Activated CD4-positive, alpha-beta T cell treated with anti-CD3 and anti-CD28 coated beads, Interleukin-2, amount 10 ng/mL, durations not matched to agents 24 days and 14 days (primary cell): ENCODE measurements at places on chromosomes 7 and 10. TPM values are rescaled to one million over a fixed set of nuclear protein-coding genes. Genes with fewer than 3 reads are reported as not detected.

DNA sequence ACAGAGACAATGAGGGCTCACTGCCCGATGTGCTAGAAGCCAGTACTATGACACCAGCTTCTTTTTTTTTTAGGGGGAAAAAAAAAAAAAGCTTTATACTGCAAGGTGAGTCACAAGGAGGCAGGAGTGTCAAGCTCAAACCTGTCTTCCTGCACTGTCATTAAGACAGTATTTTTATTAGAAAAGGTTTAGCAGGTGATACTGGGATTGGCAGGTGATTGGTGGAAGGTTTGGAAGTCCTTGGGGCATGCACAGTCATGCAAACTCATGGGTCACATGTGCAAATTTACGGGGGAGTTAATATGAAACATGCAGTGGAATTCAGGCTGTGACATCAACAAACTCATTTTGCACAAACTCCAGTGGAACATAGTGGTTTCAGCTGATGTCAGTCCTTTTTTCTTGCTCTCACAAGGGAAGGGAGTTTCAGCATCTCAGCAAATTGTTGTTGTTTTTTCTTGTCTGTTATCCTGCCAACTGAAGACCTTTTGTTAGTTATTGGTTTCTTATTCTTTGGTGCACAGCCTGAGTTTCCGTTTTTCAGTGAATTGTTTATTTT is 530.6 kb downstream of the ANKRD7 start:
- H3K36me3 ChIP-seq, result no peaks in the 10 kb centered on the region
- H3K4me1 ChIP-seq, result no peaks in the 10 kb centered on the region
- no peak overlapping the region for H3K4me3 ChIP-seq
- H3K27ac ChIP-seq, result no peak overlapping the region
- DNase-seq, result no peak

XPNPEP1 gene
- total RNA-seq, result 98.9 and 105 TPM in 2 replicates

PROSER2 gene
- 0.24 and 0.37 TPM in 2 replicates for total RNA-seq

- H3K4me3 ChIP-seq, result peak overlapping the region; percentile 81
- DNase-seq, result peak; percentile 81
- no peaks in the 10 kb centered on the region for H3K36me3 ChIP-seq
- peak overlapping the region; percentile 43 for H3K27ac ChIP-seq
- H3K27me3 ChIP-seq, result peaks cover 42% of the 10 kb centered on the region
- peaks cover 9% of the 10 kb centered on the region for H3K4me1 ChIP-seq
These were observed 10.3 kb upstream of the ANKRD7 start for GRCh38 chr7:118214051-118214832.

DNA sequence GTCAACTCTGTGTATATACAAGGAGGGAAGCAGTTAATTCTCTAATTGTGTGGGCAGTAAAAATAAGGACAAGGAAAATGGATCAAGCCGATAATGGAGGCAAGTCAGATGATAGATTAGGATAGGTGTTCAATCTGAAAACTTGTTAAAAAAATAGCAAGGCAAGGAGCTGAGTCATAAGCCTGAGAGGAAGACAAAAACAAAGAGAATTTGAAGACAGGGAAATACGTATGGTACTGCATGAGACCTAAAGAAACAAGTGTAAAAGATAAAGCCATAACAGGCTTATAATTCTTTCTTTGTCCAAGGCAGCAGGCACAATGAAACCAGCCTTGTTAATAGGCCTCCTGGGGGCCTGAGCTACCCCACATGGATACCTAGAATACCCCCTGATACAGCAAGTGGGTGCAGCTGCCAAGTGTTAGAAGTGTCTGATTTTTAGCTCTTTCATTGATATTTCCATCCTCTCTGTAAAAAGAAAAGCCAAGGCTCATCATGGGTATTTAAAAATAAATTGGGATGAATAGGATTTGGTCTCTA is 1570.6 kb upstream of the LRRTM3 start:
- H3K4me3 ChIP-seq, result no peak overlapping the region
- H3K27ac ChIP-seq, result no peak overlapping the region
- H3K27me3 ChIP-seq, result no peaks in the 10 kb centered on the region
- no peaks in the 10 kb centered on the region for H3K36me3 ChIP-seq
- H3K4me1 ChIP-seq, result no peaks in the 10 kb centered on the region

C7orf57 gene
- total RNA-seq, result 0.14 TPM in 2 replicates

DNA sequence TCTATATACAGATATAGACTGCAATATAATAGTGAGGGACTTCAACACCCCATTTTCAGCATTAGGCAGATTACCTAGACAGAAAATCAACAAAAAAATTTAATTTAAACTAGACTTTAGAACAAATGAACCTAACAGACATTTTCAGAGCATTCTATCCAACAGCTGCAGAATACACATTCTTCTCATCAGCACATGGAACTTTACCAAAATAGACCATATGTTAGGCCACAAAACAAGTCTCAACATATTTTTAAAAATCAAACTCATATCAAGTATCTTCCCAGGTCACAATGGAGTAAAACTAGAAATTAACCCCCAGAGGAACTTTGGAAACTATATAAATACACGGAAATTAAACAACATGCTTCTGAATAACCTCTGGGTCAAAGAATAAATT is 169.6 kb downstream of the MTERF1 start:
- no peak overlapping the region for H3K27ac ChIP-seq
- H3K4me3 ChIP-seq, result no peak overlapping the region
- H3K36me3 ChIP-seq, result no peaks in the 10 kb centered on the region
- H3K4me1 ChIP-seq, result no peaks in the 10 kb centered on the region
- DNase-seq, result no peak

DNA sequence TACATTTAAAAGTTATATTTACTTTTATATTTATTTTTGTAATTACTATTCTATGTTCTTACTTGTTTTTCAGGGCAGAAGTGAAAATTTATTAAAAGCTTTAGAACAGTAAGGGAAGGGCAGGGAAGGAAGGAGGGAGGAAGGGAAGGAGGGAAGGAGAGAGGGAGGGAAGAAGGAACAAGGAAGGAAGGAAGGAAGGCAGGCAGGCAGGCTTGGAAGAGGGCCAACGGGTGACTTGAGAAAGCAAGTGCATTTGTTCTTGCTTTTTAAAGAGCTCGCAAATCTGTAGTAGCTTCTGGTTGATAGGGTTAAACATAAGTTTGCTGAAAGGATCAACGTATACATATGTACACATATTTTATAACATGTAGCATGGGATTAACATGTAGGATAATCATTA is 725.3 kb upstream of the FZD8 start:
- DNase-seq, result no peak
- H3K4me1 ChIP-seq, result no peaks in the 10 kb centered on the region
- no peaks in the 10 kb centered on the region for H3K27me3 ChIP-seq
- H3K4me3 ChIP-seq, result no peak overlapping the region

PSMC2 gene
- 227 and 229 TPM in 2 replicates for total RNA-seq

DNA sequence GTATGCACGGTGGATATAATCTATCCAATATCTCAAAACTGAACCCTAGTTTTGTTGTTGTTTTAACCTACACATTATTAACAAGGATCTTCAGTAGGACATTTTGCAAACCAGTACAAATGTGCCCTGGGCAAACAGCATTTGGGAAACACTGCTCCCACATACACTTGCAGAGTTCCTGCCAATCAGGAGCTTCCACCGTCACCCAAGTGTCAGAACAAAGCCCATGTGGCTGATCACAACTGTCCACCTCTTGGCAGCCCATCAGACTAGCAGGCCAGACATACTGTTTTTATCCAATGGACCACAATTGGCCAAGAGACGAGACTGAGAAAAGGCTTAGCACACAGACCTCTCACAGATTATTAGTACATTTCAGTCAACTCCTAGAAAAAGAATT is 200.4 kb downstream of the FAM107B start:
- peak overlapping the region; percentile 34 for H3K27ac ChIP-seq
- no peaks in the 10 kb centered on the region for H3K27me3 ChIP-seq
- peaks cover 34% of the 10 kb centered on the region for H3K36me3 ChIP-seq
- DNase-seq, result no peak
- no peak overlapping the region for H3K4me3 ChIP-seq
- peaks cover 61% of the 10 kb centered on the region for H3K4me1 ChIP-seq

DNA sequence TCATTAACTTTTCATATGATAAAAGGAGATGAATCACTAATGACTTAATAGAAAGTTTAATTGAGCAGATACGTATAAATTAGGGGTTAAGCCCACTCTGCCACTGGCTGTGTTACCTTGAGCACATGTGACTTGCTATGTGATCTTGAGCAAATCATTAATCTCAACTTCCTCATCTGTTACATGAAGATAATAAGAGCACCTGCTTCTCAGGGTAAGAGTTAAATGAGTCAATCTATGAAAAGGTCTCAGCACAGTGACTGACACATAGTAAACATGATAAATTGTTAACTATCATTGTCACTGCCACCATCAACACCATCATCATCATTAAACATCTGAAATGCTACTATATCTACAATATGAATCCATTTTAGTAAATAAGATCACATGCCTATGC is 110.8 kb downstream of the TPK1 start:
- H3K4me1 ChIP-seq, result no peaks in the 10 kb centered on the region
- no peaks in the 10 kb centered on the region for H3K36me3 ChIP-seq
- H3K27me3 ChIP-seq, result no peaks in the 10 kb centered on the region
- no peak overlapping the region for H3K4me3 ChIP-seq
- no peak overlapping the region for H3K27ac ChIP-seq

- no peak overlapping the region for H3K27ac ChIP-seq
- peaks cover 2% of the 10 kb centered on the region for H3K27me3 ChIP-seq
- peaks cover 2% of the 10 kb centered on the region for H3K4me1 ChIP-seq
- DNase-seq, result no peak
These were observed 4.9 kb upstream of the CCL24 start for GRCh38 chr7:75818472-75818871.

DNA sequence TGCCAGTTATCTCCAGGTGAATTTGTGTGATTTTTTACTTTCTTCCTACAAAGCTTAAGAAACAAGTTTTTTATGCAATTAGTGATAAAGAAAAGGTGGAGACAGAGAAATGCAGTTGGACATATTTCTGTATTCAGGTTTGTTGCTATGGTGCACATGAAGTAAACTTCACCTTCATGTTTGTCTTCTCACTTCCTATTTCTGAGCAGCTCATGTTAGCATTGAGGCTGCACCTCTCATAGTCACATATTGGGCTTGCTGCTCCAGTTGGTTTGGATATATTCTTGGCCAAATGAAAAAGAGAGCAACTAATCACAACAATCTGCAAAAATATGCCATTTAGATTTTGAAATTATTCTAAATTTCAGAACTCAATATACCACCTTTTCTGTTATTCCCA is 475.6 kb upstream of the ZWINT start:
- no peaks in the 10 kb centered on the region for H3K4me1 ChIP-seq
- DNase-seq, result no peak
- H3K27ac ChIP-seq, result no peak overlapping the region
- H3K4me3 ChIP-seq, result no peak overlapping the region
- H3K27me3 ChIP-seq, result no peaks in the 10 kb centered on the region

DNA sequence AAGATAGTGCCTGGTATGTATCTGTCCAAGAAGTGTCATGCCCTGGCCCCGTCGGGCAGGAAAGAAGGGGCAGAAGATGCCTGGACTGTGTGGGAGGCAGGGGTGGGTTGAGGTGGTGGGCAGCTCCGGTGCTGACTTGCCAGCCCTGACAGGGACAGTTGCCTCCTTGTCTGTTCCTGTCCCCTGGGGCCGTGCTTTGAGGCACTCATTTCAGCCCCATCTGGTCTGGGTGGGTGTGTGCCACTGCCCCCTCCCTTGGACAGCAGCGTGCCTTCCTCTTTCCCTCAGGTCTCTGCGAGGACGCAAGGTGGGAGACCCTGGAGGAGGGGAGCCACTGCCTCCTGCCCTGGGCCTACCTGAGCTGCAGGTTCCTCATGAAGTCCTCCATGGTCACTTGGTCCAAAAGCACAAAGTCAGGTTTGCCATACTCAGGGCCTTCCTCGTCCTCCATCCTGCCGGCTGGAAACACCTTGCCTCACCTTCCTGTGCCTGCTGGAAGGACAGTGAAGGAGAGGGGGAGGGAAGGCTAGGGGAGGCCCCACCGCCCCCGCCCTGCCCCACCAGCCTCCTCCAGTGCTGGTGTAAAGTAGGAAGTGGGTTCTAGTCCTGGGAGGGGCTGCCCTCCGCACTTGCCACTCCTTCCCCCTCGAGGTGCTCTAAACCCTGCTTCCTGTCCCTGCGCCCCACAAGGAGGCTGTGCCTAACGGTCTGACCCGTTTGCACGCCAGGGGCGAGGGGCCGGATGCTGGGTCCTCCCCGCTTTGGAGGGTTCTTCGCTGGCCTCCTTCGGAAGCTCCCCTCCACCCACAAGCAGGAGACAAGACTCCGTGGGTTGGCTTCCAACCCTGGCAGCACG is at the start of gene MYO1G:
Gene MYO1G (minus strand): TSS at position 505 of the 856 bp plus-strand sequence. CDS start 54 bp downstream, at position 451.
- H3K36me3 ChIP-seq, result peaks cover 69% of the 10 kb centered on the region
- peak within 1 kb of the TSS; percentile 93 for H3K4me3 ChIP-seq
- DNase-seq, result peak; percentile 97
- peak within 1 kb of the TSS; percentile 90 for H3K27ac ChIP-seq

DNA sequence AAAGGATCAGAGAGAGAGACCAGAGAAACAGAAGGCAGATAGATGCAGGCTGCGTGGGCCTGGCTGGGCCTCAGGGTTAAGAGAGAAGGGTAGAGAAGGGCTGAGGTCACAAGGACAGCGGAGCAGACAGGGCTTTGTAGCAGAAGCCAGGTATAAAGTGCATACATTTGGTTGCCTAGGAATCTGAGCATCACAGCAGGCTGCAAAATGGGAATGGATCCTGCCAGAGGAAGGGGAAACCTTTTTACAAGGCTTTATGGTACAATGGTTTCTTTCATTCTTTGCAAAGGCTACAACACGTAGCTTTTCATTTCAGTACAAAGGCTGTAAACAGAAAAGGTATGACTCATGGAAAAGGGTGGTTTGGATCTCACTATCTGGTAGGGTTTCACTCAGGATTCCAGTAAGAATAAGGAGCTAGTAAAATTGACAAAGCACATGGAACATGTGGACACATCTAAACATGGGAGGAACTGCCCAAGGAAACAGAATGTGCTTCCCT is 275.1 kb downstream of the DOCK4 start:
- no peak for DNase-seq
- H3K27me3 ChIP-seq, result no peaks in the 10 kb centered on the region
- no peak overlapping the region for H3K4me3 ChIP-seq
- H3K36me3 ChIP-seq, result no peaks in the 10 kb centered on the region
- H3K4me1 ChIP-seq, result no peaks in the 10 kb centered on the region
- H3K27ac ChIP-seq, result no peak overlapping the region

PKD2L1 gene
- total RNA-seq, result 0.17 TPM in 1 of 2 replicates, not detected in the other

DNA sequence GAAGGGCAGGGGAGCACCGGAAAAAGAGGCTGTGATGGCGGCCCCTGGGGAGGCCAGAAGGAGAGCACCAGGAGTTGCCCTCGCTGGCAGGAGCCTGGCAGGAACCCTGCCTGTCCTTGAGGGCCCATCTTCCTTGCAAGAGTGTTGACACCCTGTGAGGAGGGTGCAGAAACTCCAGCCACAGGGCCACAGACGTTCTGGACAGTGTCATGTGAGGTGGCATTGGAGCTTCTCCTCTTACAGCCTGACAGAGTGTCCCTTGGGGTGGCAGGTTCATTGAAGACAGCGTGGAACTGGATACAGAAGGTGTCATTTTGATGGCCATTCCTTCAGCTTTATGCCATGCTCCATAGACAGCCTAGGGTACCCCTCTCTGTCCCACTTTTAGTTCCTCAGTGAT is 54.2 kb downstream of the RBM20 start:
- DNase-seq, result no peak
- H3K27me3 ChIP-seq, result peaks cover 9% of the 10 kb centered on the region
- no peak overlapping the region for H3K4me3 ChIP-seq
- H3K27ac ChIP-seq, result no peak overlapping the region

- no peaks in the 10 kb centered on the region for H3K27me3 ChIP-seq
- no peak overlapping the region for H3K27ac ChIP-seq
- H3K4me3 ChIP-seq, result no peak overlapping the region
- H3K4me1 ChIP-seq, result peaks cover 10% of the 10 kb centered on the region
- DNase-seq, result no peak
These were observed 517.5 kb downstream of the DNAJB6 start for GRCh38 chr7:157854066-157854891.

- H3K36me3 ChIP-seq, result no peaks in the 10 kb centered on the region
- no peaks in the 10 kb centered on the region for H3K4me1 ChIP-seq
- no peak for DNase-seq
These were observed 5.8 kb downstream of the FLNC start for GRCh38 chr7:128835790-128836641.
